CD4-positive, alpha-beta T cell treated with Interleukin-12 subunit alpha and Interleukin-12 subunit beta, for 1 hour (primary cell): ENCODE measurements at places on chromosomes 7 and 10.

DNA sequence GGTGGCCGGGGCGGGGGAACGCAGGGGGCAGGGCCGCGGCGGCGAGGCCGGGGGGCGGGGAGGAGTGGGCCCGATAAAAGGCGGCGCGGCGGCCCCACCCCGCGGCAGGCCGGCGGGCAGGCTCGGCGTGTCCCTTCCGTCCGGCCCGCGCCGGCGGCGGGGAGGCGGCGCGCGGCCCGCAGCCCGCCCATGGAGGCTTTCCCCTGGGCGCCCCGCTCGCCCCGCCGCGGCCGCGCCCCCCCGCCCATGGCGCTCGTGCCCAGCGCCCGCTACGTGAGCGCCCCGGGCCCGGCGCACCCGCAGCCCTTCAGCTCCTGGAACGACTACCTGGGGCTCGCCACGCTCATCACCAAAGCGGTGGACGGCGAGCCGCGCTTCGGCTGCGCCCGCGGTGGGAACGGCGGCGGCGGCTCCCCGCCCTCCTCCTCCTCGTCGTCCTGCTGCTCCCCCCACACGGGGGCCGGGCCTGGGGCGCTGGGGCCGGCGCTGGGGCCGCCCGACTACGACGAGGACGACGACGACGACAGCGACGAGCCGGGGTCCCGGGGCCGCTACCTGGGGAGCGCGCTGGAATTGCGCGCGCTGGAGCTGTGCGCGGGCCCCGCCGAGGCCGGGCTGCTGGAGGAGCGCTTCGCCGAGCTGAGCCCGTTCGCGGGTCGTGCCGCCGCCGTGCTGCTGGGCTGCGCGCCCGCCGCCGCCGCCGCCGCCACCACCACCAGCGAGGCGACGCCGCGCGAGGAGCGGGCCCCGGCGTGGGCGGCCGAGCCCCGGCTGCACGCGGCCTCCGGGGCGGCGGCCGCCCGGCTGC, at the start of gene NANOS1:
TSS of gene NANOS1 (plus strand) at position 102 of the 808 bp plus-strand sequence. CDS start at position 190, 88 bp downstream.
- DNase-seq: no peak

DNA sequence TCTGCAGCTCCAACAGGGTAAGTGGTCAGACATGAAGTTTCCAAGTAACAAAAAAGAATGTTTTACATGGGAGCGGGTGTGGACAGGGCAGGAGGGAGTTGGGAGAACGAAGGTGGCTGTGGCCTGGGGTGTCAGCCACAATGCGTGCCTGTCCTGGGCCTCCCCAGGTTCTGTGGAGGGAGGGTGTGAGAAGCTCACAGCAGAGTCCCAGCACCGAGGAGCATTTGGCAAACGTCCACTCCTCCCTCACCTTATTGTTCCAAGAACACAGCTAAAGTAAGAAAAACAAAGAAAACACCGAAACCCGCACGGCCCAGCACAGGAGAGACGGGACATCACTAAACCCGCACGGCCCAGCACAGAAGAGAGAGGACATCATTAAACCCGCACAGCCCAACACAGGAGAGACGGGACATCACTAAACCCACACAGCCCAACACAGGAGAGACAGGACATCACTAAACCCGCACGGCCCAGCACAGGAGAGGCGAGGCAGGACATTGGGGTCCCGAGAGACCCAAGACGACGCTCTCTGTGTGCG, 226.4 kb downstream of the MAD1L1 start:
- DNase-seq: no peak

- DNase-seq: no peak
Measured at GRCh38 chr10:121536310-121536913, 61.8 kb downstream of the FGFR2 start.

DNA sequence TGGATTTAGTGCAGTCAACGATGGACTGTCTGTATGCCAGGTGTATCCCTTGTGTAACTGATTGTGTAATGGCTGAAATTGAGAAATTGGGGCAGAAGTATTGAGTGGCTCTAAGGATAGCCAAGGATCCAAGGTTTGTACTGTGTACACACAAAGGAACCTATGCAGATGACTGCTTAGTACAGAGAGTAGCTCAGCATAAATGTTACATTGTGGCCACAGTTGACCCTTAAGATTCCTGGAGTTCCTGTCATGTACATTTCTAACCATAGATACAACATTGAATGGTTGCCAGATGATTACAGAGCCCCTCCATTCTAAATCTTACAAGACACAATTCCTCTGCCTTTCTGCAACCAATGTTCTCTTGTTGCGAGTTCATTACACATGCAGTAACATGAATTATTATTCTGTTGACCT, 25.3 kb downstream of the CCDC126 start:
- DNase-seq: no peak

DNA sequence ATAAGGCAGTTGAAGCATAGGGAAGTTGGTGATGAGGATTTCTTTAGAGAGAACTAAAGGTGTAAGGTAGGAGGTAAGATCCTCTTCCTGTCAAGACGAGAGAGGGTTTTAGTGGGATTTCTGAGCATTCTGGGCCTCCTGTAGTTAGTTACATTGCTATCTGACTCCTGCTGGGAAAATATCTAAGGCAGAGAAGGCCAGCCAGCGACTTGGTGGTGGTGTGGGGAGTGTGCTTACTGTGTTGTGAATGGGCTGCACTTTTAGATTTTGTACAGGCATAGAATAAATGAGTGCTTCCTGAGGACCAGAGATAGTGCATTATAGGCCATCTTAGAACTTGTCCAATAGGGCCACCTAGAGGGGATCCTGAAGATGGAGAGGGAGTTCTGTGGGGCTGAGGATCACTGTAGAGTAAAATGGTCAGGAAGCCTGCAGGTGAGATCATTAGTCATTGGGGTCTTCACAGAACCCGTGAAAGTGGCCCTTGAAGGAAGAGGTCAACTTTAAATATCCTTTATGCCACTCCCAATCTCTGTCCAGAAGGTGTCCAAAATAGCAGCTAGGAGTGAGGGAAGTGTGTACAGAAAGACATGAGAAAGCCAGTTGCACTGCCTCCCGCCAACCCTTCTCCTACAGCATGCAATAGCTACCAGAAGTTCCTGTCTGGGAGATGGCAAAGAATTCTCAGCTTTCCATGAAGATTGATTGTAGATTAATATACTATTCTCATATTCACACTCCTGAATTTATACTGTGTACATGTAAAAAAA, 266.6 kb downstream of the POLR1F start:
- DNase-seq: no peak

GRCh38 chr7:66283003-66283920, 78.1 kb downstream of the TPST1 start:
- no peak for DNase-seq

DNA sequence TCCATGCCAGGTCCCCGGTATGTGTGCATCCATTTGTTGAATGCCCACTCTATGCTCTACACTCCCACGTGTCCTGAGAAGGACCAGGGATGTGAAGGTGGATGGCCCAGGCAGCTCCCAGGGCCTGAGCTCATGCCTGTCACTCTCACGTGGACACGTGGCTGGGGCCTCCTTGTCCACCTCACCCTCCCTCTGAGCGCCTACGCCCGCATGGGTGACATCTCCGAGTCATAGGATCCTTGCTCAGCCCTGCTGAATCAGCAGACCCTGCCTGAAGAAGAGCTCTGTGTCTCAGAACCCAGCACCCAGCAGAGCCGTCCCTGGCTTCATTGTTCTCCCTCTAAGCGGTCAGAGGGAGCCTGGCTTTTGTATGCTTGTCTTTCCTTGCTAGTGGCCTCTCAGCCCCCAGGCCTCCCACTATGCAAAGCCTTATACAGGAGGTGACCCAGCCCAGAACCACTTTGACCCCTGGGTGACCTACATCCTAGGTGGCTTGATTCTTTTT, 107.9 kb upstream of the PPIF start:
- DNase-seq: no peak

GRCh38 chr7:24381894-24382505, 98.0 kb downstream of the NPY start:
- peak; percentile 3 for DNase-seq

DNA sequence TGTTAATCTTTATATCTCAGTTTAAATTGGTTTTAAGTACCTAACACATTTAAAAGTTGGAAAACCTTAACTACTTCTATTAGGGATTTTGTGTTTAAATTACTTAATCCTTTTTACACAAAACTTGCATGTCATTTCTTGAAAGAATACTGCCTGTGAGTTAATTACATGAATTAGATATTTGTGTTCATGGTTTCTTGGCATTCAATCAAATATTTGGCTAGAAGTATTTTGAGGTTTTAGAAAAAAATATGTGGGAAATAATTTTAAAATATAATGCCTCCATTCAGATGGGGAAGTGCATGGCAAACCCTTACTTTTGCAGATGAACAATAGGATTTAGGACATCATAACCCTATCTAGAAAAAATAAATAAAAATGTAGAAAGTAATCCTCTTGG, 186.5 kb upstream of the SEMA3E start:
- DNase-seq: no peak

- DNase-seq: no peak
Measured at GRCh38 chr7:96869538-96869937, 135.8 kb upstream of the DLX6 start.

DNA sequence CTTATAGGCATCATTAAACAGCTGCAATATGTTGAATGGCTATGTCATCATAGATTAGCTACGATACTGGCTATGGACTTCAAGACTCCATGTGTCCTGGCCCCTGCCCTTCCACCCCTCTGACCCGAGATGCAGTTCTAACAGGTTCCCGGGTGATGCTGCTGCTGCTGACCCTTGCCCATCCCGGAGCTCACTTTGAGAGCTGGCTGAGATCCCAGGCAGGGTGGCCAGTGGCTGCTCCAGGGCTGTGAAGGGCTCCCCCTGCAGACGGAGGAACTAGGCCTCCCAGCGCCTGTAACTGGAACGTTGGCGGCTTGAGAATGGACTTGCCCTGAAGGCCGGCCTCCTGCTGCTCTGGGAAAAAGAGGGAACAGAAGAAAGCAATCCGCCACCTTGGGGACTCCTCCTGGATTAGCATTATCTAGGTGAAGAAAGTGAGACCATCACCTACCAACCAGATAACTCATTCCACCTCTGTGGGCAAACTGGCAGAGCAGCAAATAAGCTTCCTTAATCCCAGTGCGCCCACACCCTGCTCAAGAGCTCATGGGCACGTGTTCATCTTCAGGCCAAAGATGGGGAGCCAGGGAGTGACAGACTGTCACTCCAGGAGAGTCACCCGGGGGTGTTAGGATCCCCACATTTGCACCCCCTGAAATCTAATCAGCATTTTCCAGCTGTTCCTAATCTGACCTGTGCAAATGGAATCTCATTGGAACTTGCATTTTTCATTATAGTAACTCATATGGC, 56.8 kb downstream of the PARP12 start:
- DNase-seq: no peak

DNA sequence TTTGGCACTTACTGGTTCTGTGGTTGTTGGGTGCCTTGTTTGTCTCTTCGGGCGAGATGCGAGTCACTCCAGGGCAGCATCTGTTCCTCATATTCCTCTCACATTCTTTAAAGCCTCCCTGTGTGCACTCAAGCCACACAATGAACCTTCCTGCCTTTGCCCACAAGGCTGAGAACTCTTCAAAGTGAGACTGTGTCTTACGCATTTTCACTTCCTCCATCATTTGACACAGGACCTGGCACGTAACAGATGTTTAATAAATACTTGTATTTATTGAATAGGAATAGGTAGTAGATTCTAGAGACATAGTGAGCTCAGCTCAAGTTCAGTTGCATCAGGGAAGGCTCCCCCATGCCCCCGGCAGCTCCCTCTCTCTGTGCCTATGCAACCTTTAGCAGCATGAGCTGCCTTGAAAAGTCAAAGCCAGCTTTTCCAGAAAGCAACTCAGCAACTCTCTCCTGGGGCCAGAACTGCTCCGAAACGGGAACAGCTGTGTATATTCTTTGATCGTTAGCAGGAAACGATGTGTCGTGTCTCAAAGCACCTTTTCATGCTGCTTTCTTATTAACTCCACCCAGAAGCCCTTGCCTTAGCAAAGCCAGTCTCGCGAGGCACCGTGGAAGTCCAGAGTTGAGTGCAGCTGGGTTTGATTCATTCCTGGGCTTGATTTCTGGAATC, 97.5 kb downstream of the PFKFB3 start:
- DNase-seq: peak; percentile 45

- DNase-seq: no peak
Measured at GRCh38 chr10:126373147-126373546, 15.1 kb downstream of the ADAM12 start.

DNA sequence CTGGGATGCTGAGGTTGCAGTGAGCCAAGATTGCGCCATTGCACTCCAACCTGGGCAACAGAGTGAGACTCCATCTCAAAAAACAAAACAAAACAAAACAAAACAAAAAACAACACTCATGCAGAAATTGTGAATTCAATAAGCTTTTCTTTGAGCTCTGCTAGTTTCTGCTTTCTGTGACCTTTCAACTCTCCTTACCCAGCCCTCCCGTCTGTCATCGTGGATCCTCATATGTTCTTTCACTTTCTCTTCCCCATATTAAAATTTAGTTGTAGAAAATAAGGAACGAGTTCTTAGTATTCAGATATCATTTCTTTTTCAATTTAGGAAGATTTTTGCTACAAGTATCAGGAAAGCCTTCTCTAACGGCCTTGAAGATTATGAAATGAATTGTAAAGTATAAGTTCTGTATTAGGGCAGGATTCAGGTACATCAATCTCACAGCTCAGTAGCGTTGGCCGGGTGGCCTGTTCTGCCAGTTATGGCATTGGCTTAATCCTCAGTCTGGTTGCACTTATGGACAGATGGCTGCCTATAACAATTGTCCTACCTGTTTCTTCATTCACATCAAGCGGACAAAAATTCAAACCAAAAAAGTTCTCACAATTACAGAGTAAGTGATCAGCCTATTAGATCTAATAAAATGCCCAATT, 1167.0 kb downstream of the SORCS3 start:
- DNase-seq: no peak

GRCh38 chr10:34721208-34721840, 93.8 kb downstream of the PARD3 start:
- DNase-seq: no peak

GRCh38 chr7:33243319-33243881, 114.0 kb downstream of the BBS9 start:
- DNase-seq: no peak

- no peak for DNase-seq
Measured at GRCh38 chr10:8225187-8225586, 170.7 kb downstream of the GATA3 start.

- peak; percentile 20 for DNase-seq
Measured at GRCh38 chr10:132335189-132336063, 3.4 kb downstream of the LRRC27 start.

DNA sequence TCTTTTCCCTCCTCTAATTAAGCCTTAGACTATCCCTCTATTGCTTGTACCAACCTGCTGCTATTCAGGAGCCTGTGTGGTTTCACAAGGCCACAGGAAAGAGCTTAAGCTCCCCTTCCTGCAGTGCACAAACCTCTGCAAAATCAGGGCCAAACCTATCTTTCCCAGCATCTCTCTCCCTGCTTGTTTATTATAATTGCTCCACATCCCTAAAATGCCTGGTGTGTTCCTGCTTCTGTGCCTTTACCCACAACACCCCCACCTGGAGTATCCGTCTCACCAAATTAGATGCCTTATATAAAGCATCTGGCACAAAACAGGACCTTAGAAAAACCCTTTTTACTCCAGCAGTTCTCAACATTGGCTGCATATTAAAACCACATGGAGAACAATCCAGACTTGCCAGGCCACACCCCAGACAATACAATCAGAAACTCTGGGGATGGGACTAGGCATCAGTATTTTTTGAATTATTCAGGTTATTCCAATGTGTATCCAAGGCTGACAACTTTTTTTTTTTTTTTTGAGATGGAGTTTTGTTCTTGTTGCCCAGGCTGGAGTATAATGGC, 16.7 kb downstream of the SEC31B start:
- DNase-seq: no peak
